ENCODE measurements at places on chromosomes 11 and 22.

DNA sequence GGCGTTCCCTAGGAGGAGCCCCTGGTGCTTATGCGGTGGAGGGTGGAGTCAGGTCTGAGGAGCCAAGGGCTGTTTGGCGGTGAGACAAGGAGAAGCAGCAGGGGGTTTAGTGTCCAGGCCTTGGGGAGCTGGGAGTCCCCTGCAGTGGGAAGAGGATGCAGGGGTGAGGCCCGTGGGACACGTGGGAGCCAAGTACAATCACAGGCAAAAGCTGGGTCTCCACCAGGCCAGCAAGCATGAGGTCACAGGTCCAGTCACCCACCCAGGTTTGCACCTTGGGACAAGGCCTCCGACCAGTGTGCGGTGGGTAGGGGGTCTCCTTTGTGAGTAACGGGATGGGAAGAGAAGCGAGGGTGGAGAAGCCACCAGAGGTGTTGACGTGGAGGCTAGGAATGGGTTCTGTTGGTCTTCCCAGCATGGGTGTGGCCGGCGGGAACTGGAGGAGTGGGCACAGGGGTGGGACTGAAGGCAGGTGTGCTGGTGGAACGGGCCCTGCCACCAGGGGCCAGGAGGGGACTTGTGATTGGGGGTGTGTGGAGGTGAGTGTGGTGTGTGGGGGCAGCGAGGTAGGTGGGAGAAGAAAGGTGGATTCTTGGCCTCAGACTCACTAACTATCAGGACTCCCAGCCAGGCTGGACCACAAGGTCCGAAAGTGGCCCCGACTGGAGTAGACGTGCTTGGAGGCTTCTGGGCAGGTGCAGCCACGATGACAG, 953.6 kb downstream of the TBC1D22A start:
- DNase-seq, result no peak

- no peak for DNase-seq
These were observed 76.7 kb upstream of the PICALM start for GRCh38 chr11:86145439-86146156.

DNA sequence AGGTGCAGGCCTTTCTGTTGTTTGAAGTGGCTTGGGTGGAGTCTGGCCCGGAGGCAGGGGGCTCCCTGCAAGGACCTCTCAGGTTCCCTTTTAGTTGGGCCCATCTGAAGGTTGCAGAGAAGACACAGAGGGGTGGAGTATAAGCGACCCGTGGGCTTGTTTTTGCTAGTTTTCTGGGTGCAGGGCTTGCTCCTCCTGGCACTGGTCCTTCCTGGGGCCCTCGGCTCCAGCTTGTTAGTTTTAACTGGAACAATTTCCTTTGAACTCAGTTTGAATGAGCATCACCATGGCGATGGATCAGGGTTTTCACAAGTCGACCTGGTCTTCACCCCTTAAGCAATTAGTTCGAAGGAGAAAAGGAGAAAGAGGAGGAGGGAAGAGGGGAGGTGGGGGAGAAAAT, 28.5 kb upstream of the OAF start:
- no peak for DNase-seq

DNA sequence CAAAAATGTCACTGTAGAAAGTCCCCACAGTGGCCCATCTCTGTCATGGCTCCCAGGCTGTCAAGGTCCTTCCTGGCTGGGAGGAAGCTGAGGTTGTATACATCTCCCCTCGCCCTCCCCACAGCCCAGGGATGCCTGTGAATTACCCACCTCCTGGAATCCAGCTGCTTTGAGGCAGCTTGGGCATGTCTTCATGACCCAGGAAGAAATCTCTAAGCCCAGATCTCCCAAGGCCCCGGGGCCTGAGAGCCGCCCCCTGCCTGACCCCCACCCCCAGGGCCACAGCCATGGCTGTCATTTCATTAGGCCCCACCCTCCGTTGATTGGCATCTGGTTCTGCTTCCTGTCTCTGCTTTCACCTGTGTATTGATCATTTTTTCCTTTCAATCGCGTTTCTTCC, 207.5 kb downstream of the TBC1D22A start:
- DNase-seq, result no peak

DNA sequence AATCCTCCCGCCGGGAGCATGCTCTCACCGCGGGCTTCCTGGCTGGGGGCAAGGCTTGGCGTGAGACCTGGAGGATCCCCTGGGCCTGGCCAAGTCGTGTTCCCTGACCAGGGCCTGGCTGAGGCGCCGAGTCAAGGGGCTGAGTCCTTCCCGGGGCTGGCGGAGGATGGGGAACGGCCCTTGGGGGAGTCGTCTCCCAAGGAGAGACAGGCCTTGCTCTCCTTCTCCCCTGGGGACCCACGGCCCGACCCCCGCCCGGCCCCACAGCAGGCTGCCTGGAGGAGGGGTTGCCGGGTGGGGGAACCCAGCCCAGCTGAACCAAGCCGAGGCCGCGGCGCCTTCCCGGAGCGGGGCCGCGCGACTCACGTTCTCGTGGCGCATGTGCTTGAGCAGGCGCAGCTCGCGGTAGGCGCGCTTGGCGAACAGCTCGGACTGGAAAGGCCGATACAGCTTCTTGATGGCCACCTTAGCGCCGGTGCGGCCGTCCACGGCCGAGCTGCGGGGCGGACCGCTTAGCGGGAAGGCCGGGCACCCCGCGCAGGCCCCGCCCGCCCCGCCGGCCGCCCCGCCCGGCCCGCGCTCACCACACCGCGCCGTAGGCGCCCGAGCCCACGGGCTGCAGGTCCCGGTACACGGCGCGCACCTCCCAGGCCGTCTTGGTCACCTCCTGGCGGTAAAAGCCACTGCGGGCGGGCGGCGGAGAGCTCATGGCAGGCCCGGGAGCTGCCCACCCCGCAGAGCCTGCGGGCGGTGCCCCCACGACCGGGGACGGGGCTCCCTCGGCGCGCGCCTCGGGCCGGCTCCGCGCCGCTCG, 475 bp downstream of the MAPK12 start:
- peak; percentile 86 for DNase-seq

DNA sequence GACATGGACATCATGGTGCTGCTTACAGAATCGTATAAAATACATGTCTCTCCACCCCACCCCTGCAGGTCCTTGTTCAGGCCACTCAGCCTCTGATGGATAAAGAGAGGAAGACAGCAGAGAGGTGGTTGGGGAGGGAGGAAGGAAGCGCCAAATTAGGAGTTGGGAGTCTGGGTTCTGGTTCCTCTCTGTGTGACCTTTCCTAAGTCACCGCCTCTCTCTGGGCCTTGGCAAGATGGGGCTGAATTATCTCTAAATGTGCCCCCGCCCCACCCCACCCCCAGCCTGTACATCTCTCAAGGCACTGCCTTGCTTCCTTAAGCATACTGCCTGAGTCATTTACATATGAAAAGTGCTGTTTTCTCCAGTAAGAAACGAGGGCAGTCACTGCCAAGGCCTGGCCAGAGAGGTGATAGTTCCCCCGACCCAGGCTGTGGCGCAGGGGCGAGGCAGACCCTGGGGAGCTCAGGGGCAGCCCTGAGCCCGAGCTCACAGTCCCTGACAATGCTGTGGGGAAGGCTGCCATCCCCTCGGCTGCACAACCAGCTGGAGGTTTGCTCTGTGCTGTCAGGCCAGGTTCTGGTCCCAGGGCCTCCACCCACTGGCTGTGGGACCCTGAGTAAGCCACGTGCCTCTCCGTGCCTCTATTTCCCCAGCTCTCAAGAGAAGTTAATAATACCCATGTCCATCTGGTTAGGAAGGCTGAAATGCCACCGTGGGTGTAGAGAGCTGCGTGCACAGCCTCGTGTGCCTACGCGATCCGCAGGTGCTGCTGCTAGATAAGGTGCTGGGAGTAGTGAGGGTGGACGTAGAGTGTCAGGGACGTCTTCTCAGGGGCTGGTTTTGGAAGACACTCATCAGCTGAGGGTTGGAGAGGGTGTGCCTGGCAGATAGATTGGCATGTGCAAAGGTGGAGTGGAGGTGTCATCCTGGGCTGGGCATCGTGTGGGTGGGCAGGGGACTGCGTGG, 55.3 kb downstream of the CACNA1I start:
- no peak for DNase-seq

DNA sequence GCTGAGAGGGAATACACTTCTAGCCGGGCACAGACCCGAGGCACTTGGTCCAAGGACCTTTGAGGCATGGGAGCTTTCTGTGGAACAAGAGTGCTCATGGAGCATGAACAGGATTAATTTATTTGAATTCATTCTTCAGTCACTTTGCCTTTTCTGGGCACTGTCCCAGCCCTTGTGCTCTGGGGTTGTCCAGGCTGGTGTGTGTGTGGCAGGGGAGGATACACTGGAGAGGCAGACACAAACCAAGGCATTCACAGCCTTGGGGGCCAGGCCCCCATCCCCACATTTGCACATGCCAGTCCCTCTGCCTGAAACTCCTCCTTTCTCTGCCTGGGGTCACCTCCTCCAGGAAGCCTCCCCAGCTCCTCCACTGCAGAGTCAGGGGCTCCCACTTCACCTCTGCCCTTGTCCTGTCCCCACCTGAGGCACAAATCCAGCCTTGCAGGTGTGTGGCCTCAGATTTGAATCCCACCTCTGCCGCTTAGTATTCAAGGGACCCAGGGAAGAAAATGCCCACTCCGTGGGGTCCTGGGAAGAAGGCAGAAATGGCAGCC, 55.5 kb downstream of the MYO7A start:
- no peak for DNase-seq

DNA sequence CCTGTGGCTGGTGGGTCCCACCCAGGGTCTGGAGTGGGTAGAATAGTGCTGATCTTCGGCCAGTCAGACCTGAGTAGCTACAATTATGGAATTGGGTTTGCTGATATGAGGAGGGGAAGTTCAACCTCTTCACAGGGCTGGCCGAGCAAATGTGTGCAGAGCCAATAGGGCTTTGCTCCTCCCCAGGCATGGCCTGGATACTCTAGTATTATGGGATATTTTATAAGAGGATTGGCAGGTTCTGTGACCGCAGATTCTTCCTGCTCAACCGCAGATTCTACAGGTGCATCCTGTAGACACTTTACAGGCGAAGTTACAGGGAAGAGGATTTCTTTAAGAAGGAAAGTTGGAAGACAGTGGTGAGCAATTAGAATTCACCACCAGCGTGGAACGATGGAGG, 44.3 kb downstream of the TBC1D22A start:
- DNase-seq, result no peak

DNA sequence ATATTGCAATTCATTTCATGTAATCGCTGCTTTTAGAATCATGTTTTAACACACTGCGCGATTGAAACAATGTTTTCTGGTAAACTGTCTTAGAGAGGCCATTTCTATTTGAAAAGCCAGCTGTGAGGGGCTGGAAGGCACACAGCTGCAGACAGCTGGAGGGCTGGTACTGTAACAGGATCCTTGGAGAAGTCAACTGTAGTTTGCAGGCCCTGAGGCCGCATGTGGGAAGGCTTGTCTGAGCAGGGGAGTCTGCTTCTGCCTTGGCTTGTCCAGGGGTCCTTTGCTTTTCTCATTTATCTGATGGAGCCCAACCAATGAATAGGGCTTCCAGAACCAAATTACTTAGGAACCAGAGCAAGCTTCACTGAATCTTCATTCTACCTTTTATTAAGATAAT, 313.5 kb downstream of the BLID start:
- no peak for DNase-seq

- DNase-seq, result no peak
These were observed 23.8 kb downstream of the IGHMBP2 start for GRCh38 chr11:68927280-68928135.

DNA sequence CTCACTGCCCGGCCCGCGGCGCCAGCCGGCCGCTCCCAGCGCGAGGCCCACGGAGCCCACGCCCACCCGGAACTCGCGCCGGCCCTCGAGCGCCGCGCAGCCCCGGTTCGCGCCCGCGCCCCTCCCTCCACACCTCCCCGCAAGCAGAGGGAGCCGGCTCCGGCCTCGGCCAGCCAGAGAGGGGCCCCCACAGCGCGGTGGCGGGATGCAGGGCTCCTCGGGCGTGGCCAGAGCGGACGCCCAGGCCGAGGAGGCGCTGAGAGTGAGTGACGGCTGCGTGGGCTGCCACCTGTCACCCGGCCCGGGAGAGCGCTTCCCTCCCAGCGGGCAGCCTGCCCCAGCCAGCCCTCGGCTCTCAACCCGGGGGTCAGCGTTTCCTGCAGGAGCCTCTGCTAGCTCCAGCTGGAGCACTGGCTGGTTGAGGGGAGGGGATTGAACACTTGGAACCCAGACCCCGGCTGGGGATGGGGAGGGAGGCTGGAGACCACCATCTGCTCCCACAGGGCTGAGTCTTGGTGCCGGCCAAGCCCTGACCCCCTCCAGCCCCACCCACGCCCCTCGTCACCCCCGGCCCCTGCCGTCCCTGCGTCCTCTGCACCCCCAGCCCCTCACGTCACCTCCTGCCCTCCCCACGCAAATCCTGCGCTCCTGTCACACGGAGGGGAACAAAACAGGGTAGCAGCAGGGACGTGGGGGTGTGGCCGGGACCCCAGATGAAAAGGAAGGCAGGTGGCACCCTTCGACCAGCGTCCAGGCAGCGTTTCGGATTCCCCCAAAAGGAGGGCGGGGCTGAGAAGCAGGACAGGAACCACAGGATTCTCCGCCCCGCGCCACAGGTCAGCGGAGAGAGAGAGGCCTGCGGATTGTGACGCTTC, 157.0 kb downstream of the BRD1 start:
- DNase-seq, result no peak

DNA sequence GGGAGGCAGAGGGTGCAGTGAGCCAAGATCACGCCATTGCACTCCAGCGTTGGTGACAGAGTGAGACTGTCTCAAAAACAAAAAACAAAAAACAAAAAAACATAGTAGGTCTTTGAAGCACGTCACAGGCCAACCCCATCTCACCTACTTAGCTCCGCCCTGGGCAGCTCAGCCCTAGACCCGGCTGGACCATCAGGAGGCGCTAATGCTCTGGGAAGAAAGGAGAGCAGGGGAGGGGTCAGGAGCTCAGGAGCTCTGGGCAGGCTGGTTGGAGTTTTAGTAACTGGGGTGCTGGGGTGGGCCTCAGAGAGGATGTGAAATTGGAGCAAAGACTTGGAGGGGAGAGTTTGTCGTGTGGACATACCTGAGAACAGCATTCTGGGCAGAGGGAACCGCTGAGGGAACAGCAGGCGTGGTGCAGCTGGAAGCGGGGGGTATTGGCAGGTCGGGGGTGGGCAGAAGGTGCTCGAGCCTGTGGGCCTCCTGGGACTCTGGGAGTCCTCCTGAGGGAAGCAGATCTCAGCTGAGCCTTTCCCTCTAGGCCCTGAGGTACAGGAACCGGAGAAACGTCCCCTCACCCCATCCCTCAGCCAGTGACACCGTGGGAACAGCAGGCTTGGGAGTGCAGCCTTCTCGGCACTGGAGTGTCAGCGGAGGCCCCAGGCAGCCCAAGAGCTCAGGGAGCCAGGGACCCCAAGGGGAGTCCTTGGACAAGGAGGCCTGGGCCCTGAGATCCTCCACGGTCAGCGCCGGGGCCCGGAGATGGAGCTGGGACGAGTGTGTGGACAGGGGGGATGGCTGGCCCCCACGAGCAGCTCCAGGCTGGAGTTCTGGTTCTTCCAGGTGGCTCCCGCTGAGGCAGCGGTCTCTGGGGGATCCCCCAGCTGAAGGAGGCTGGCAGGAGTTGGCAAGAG, 2.2 kb upstream of the RPS6KA4 start:
- DNase-seq, result peak; percentile 48

DNA sequence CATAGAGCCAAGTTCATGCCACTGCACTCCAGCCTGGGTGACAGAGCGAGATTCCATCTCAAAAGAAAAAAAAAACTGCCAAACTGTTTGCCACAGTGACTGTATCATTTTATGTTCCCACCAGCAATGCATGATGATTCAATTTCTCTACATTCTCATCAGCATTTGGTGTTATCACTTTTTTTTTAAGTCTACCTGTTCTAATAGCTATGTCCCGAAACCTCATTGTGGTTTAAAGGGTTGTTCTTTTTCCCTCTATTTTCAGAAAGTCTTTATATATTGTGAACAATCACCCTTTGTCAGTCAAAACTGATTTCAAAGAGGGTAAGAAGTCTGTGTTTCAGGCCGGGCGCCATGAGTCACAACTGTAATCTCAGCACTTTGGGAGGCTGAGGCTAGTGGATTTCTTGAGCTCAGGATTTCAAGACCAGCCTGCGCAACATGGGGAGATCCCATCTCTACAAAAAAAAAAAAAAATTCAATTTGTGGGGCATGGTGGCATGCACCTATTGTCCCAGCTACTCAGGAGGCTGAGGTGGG, 14.8 kb upstream of the FAM168A start:
- peak; percentile 5 for DNase-seq
